ENCODE measurements at places on chromosomes 4 and X. TPM values are rescaled to one million over a fixed set of nuclear protein-coding genes. Genes with fewer than 3 reads are reported as not detected.

DNA sequence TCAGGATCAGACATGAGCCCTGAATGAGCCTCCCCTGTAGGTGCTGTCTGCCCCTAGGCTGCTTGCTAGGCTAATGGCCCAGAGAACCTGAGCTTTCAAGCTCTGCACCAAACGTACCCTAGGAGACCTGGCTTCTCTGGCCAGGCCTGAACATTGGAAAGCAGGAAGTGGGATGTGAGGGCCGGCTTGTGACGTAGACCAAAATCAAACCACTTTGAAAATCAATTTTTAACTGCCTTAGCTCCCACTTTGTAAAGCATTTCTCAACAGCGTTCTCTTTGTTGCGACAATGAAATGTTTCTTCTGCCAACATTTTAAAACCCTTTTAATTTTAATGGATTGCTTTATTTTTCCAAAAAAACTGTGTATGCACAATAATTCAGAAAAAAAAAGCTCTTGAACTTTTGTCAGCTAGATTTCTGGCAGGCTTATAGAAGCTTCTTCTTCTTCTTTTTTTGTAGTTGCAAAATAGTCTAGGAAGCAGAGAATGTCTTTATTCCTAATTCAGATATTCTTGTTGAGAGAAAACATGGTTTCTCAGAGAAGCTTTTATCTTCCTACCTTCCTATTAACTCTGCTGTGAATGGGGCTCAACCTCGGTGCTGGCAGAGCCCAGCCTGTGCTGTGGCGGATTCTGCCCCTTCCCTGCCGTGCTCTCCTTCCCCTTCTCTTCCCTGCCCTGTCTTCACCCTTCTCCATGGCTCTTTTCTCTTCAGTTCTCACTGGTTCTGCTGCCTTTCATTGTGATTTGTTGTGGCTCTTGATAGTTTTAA, 145.2 kb upstream of the SFRP2 start:
- no peak for DNase-seq

Gene CT45A10
- not detected for polyA plus RNA-seq

Gene BRS3
- not detected for polyA plus RNA-seq

GRCh38 chr4:188680004-188680666, 540.9 kb downstream of the TRIML1 start:
- no peak for DNase-seq

Gene SLC10A4
- polyA plus RNA-seq: 0.68 TPM

- no peak for DNase-seq
Observed at GRCh38 chr4:76066546-76066945, 8.0 kb upstream of the ART3 start.

DNA sequence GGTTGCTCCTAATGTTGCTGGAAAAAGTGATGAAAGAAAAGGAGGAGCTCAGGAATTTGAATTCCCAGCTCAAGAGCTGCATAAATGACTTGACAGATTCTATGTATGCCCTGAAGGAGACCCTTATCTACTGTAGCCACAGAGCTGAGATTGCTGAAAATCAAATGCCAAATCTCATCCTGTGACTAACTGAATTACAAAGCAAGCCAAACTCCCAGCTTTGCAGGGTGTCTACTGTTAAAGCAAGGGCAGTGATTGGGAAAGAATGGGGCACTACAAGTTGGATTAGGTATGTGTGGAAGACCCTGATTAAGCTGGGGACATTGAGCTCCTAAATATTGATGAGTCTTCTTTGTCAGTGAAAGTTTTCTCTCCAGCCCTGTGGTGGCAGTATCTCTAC, 20.8 kb upstream of the SMIM9 start:
- DNase-seq: no peak

- DNase-seq: no peak
Observed at GRCh38 chrX:120334603-120335002, 23.3 kb upstream of the TMEM255A start.

Gene HPGD
- polyA plus RNA-seq: 5.7 TPM

- DNase-seq: no peak
Observed at GRCh38 chrX:121987163-121987562, 939.8 kb downstream of the GLUD2 start.

GRCh38 chr4:181538431-181538830, 704.8 kb upstream of the TENM3 start:
- DNase-seq: no peak

Gene ATP11C
- polyA plus RNA-seq: 11.5 TPM

Gene IL13RA2
- polyA plus RNA-seq: 0.25 TPM

DNA sequence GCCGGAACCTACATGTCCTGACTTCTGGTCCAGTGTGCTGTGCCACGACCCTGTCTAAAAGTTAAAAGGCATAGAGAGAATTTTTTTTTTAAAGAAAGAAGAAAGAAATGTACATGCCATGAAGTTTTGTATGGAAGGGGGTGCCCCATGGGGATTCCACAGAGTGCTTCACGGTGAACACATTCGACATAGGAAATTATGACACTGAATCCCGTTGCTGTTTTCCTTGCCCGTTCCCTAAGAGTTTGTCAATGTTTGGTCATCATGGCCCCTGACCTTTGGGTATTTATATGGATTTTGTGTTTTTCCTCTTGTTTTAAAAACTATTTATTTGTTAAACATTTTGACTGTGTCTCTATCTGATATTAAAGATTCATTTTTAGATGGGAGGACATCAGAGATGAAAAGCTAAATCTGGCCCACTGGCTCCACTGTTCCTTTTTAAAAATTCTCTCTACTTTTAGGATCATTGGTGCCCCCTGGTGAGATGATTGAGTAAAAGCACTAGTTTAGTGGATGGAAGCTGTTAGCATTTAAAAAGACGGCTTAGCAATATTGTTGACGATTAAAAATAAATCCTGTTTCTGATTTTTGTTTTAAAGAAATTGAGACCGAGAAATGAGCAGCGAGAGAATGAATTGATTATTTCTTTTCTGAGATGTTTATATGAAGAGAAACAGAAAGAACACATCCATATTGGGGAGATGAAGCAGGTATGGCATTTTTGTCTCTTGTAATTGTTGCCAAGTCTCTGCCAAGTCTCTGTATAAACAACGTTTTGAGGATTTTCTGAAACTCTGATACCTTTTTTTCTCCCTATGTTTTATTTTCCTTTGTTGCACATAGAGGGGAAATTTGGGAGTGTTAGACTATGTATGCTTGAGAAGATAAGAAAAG, 75.0 kb downstream of the PTTG2 start:
- DNase-seq: no peak

GRCh38 chr4:77284036-77284435, 127.0 kb downstream of the CCNG2 start:
- no peak for DNase-seq

DNA sequence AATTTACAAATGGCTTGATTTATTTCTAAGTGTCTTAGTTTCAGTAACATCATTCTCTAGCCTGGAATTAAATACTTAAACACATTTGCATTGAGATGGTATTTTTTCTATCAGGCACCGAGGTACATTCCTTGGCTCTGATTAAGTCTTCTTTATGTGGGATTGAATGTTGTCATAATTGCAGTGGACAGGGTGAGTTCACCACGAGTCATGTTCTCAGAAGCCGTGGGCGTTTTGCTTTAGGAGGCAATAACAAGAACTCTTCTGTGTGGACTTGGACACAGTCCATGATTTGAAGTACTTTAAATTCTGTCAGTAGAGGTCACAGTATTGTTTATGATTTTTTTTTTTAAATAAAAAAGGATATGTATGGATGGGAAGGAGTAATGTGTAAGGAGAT, 57.1 kb upstream of the EFHC2 start:
- no peak for DNase-seq

GRCh38 chrX:114906984-114907510, 110.4 kb downstream of the IL13RA2 start:
- no peak for DNase-seq

DNA sequence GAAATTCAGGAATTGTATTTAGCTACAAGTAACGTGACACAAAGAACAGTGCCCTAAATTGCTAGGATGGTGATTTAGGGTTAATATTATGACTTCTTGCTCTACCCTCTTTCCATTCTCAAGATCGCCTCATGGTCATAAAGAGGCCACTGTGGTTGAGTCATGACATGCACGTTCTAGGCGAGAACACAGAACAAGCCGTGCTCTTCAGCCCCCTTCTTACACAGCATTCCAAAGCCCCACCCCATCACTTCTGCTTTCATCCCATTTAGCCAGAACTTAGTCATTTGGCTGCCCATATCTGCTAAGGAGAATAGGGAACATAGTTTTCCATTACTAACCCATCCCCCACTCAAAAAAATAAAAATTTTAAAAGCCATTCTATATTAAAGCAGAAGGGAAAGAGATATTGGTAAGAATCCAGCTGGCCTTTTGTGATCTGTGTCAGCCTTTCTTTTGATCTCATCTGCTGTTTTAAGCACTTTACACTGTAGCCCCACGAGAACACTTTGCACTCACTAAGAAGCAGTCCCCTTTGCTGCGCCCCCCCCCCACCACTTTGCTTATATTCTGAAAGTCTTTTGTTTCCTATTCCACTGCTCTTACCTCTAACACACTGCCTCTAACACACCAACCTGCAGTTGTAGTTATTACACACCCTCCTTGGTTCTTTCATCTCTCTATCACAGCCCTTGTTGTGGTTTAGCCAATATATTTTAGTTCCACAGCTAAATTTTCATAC, 28.4 kb downstream of the NPNT start:
- DNase-seq: no peak

- DNase-seq: no peak
Observed at GRCh38 chr4:186021461-186022167, 47.3 kb upstream of the TLR3 start.

DNA sequence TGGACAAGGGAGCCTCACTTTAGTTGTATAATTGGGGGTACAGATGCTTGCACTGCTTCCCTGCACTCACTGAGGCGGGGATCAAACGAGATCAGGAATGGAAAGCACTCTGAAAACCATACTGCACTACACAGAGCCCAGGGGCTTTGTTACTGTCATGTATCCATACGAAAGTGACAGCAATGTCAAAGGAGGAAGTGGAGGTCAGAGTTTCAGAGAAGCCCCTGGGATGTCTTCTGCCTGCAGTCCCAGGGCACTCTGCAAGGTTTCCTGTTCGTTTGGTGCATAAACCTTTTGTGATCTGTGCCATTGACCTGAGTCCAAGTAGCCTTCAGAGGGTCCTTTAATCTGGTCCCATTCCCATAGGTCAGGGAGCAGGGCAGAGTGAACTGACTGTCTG, 31.2 kb downstream of the RNF175 start:
- DNase-seq: no peak

Gene DGAT2L6
- not detected for polyA plus RNA-seq

Gene BTK
- 1.6 TPM for polyA plus RNA-seq

All from forelimb muscle (tissue), 1 donor.